Stimulated activated CD4-positive, alpha-beta T cell treated with anti-CD3 and anti-CD28 coated beads, TNF-alpha, amount 100 ng/mL, for 4 hours (primary cell): ENCODE measurements at places on chromosomes 3 and 15.

DNA sequence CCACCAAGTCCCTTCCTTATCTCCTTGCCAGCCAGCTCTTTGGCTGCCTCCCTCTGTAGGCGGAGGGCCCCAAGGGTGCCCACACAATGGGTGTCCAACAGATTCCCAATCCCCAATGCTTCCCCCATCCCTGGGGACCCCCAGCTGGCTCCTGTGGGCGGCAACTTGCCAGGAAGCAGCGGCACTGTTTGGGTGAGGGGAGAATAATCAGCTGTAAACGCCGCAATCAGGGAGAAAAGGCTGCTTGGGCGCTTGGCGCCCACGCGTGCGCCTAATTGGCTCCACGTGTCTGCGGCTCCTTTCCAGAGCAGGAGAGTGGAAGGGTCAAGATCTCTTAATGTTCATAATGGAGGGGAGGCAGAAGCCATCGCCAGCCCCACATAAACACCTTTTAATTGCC lies 67.9 kb upstream of the TMEM115 start:
- DNase-seq = no peak

- no peak for DNase-seq
These were observed 21.2 kb downstream of the GJD2 start for GRCh38 chr15:34733621-34734020.

DNA sequence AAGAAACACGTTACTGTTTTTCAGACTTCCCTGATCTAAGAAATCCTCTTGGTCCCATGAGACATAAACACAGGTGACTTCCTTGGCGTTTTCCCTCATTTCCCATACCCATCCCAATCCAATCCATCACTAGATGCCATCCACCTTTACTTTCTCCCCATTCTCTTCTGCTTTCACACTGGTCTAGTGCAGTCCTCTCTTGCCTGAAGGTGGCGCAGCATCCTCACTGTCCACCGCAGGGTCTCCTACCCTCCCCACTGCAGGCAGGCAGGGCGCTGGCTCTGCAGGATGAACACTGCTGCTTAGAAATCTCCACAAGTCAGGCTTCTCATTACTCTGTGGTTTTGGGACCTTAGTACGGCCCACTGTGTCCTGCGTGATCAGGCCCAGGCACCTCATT lies 58.2 kb downstream of the RAB7A start:
- DNase-seq = peak; percentile 44

- no peak for DNase-seq
These were observed 10.8 kb upstream of the PDE8A start for GRCh38 chr15:84970843-84971242.

- DNase-seq = no peak
These were observed 105.1 kb upstream of the FRMD4B start for GRCh38 chr3:69490971-69491370.

DNA sequence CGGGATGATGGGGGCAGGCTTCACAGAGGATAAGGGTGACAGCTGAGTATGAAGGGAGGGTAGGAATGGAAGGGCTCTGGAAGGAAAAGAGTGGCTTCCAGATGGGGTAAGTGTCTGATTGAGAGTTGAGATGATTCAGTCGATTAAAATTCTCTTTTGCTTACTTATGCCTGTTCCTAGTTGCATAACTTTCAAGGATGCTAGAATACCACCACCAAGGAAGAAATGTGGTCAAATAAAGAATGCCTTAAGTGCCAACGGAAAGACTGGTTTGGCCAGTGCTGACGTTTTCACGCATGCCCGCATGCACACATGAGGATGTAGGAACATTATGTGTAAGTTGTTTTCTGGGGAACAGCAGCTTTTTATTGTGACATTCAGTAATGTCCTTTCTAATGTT lies 263.4 kb upstream of the WNT5A start:
- no peak for DNase-seq

DNA sequence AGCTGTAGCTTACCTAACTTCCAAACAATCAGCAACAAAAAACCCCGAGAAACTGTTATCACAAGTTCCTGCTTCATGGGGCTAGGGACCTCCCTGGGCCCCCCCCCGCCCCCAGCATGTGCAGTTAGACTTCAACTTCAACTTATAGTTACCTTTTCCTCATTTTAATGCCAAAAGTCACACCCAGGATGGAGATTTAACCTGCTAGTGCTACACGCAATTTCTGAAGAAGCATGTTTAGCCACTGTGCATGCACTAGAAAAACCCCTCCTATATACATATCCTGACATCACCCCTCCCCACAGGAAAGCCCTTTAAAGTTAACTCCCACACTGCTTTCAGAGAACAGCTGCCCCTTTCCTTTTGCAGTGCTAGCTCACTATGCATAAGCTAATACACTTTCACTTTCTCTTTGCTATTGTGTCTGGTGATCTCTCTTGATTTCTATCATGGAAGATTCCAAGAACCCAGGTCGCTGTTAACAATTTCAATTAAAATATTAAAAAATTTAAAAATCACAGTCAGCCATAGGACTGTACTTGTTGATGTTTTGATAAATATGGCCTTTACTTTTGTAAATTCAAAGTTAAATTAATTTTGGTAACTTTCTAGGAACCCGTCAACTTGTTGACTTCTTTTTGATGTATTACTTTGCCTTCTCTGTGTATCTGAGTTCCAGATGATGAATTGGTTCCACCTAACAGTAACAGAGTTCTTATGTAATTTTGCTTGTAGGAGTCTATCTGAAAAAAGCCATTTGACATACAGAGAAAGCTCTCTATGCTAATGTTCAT lies 75.2 kb upstream of the ACAD9 start:
- peak; percentile 52 for DNase-seq

DNA sequence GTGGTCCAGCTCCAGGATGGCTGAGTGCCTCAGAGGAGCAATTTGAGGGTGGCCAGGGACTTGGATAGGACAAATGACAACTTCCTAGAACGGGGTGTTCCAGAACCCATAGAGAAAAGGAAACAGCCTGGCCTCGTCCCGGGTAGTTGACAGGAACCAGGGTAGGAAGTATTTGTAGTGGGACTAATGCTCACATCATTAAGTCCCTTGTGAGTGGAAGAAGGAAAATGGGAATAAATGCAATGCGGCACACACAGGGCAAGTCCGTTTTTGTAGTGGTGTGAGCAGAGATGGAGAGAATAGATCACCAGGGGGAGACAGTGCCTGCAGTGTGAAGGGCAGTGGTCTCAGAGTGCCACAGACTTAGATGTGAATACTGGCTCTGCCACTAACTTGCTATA lies 19.6 kb downstream of the TIMP4 start:
- no peak for DNase-seq

DNA sequence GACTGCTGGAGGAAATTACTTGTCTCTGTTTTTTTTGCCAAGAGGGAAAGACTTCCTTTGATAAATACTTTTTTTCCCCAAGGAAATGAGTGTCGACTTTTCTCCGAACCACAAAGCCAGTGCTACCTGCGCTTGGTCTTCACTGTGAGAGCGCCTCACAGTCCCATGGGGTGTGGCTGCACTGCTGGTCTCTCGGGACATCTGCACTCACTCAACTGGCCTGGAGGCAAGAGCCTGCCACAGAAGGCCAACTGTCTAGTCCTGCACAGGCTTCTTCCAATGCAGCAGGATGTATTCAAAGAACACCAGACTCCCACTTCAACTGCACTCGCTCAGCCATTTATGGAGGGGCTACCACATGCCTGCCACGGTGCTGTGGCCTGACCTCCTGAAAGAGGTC lies 40.6 kb upstream of the CGNL1 start:
- no peak for DNase-seq

DNA sequence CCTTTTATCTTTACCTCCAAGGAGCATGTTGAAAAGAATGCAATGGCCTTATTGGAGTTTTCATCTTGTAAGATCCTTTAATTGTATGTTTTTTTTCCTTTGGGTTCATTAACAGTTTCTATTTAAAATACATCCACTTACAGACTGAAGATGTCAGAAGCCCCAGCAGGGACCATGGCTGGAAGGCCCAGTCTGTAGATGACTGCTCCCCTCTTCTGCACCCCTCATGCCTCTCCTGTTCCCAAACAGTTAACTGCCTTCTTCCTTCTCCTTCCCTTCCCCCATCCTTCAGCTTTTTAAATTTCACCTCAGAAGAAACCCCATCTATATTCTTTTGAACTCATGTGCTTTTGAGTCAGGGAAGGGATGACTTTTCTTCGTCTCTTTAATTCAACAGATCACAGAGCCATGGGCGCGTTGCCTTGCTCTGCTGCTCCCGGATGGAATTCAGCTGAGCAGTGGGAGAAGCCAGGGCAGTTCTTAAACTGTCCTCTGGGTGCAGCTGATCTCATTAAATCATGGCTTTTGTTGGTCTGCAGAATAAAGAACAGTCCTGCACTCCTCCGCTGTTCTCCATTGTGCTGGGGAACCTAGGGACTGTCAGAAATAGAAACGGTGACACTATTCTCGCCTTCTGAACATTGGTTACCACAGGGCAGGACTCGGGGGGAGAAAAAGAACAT lies 71.5 kb upstream of the EIF1B start:
- DNase-seq = no peak

GRCh38 chr3:152314677-152315353 lies 46.1 kb downstream of the MBNL1 start:
- DNase-seq = no peak

- no peak for DNase-seq
These were observed 307.9 kb upstream of the RBMS3 start for GRCh38 chr3:28972921-28973320.

GRCh38 chr3:186012137-186012536 lies 74.3 kb upstream of the TRA2B start:
- DNase-seq = no peak
